ENCODE measurements at places on chromosomes 1 and 21.

- no peaks in the 10 kb centered on the region for H3K36me3 ChIP-seq
- no peak overlapping the region for H3K4me3 ChIP-seq
- no peak overlapping the region for H3K27ac ChIP-seq
- H3K27me3 ChIP-seq = no peaks in the 10 kb centered on the region
- DNase-seq = no peak
Observed at GRCh38 chr21:21084179-21084578, 86.0 kb downstream of the NCAM2 start.

GRCh38 chr1:37724575-37724974 is 32.3 kb downstream of the CDCA8 start:
- H3K27ac ChIP-seq = no peak overlapping the region
- H3K4me3 ChIP-seq = no peak overlapping the region
- DNase-seq = no peak
- H3K36me3 ChIP-seq = no peaks in the 10 kb centered on the region

GRCh38 chr1:170125269-170125668 is 20.5 kb upstream of the NTMT2 start:
- no peak for DNase-seq
- H3K4me1 ChIP-seq = no peaks in the 10 kb centered on the region
- no peaks in the 10 kb centered on the region for H3K36me3 ChIP-seq
- H3K4me3 ChIP-seq = no peak overlapping the region
- H3K27ac ChIP-seq = no peak overlapping the region
- H3K27me3 ChIP-seq = no peaks in the 10 kb centered on the region

GRCh38 chr1:162535501-162535900 is 26.0 kb upstream of the UAP1 start:
- H3K4me3 ChIP-seq = no peak overlapping the region
- peaks cover 37% of the 10 kb centered on the region for H3K4me1 ChIP-seq
- H3K36me3 ChIP-seq = no peaks in the 10 kb centered on the region

GRCh38 chr1:63223426-63223825 is 98.9 kb upstream of the FOXD3 start:
- no peaks in the 10 kb centered on the region for H3K36me3 ChIP-seq
- peaks cover 27% of the 10 kb centered on the region for H3K27me3 ChIP-seq
- no peaks in the 10 kb centered on the region for H3K4me1 ChIP-seq
- no peak overlapping the region for H3K4me3 ChIP-seq
- DNase-seq = no peak

GRCh38 chr21:18157406-18157805 is 87.2 kb upstream of the CHODL start:
- H3K4me1 ChIP-seq = no peaks in the 10 kb centered on the region
- no peaks in the 10 kb centered on the region for H3K27me3 ChIP-seq
- no peak overlapping the region for H3K27ac ChIP-seq
- no peak overlapping the region for H3K4me3 ChIP-seq
- DNase-seq = no peak
- H3K36me3 ChIP-seq = no peaks in the 10 kb centered on the region

DNA sequence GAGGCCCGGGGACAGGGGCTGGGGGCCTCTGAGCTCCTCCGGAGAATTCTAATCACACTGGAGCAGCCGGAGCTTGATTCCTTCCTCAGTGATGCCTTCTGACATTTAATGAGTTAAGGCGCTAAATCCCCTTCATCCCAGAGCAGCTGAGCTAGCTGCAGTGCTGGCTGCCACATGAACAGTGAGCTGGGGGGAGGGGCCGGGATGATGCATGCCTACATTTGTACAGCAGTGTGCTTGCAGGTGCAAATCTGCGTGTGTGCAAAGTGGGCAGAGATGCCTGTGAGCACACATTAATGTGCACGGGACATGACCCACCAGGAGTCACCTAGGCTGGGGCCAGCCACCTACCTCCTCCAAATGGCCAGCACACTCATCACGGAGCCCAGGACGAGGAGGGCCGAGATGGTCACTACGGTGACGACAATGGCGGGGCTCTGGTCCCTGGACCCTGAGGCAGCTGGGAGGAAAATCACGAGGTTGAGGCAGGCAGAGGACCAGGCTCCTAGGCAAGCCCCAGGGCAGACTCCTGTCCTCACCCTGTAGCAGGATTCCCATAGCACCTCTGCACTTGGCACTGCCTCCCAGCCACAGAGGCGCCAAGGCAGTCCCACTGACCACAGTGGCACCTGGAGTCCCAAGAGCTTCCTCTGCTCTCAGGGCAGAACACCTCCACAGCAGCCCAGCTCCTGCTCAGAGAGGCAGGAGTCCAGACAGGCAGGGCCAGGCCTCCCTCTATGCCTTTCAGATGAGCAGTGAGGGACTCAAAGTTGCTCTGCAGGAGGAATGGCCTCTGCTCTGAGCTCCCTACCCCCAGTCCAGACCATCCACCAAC is 34.7 kb downstream of the CDCA8 start:
- H3K36me3 ChIP-seq = no peaks in the 10 kb centered on the region
- no peak overlapping the region for H3K4me3 ChIP-seq
- no peak for DNase-seq
- no peak overlapping the region for H3K27ac ChIP-seq
- H3K27me3 ChIP-seq = no peaks in the 10 kb centered on the region

DNA sequence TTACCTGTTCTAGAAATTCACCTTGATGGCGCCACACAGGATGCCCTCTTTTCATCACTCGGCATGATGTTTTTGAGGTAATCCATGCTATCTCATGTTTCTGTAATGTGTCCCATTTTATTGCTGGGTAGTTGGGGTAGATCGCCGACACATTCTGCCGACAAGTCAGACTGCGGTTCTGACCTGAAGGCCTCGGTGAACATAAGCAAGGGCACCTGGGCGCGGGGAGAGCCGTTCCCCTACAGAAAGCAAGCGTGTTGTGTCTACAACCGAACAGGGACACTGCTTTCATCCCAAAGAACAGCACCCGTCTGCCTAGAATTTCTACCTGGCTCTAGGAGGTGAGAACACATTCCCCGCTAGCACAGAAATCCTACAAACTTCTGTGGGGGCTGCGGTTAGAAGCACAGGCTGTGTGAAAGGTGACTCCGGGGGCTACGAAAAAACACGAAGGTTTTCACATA is 149.2 kb downstream of the PPIAL4G start:
- H3K4me3 ChIP-seq = peak overlapping the region; percentile 75
- peak overlapping the region; percentile 97 for H3K27ac ChIP-seq
- H3K27me3 ChIP-seq = no peaks in the 10 kb centered on the region
- DNase-seq = no peak
- no peaks in the 10 kb centered on the region for H3K36me3 ChIP-seq

GRCh38 chr1:153288634-153289275 is 24.0 kb downstream of the PGLYRP3 start:
- no peak overlapping the region for H3K27ac ChIP-seq
- peaks cover 55% of the 10 kb centered on the region for H3K27me3 ChIP-seq
- no peak overlapping the region for H3K4me3 ChIP-seq
- peak; percentile 40 for DNase-seq
- no peaks in the 10 kb centered on the region for H3K36me3 ChIP-seq
- H3K4me1 ChIP-seq = no peaks in the 10 kb centered on the region

GRCh38 chr1:21362096-21362495 is 71.8 kb upstream of the ECE1 start:
- no peak overlapping the region for H3K27ac ChIP-seq
- H3K4me1 ChIP-seq = no peaks in the 10 kb centered on the region
- H3K27me3 ChIP-seq = no peaks in the 10 kb centered on the region
- DNase-seq = no peak
- H3K4me3 ChIP-seq = no peak overlapping the region

- H3K27me3 ChIP-seq = no peaks in the 10 kb centered on the region
- no peak overlapping the region for H3K27ac ChIP-seq
- no peaks in the 10 kb centered on the region for H3K36me3 ChIP-seq
Observed at GRCh38 chr1:109201123-109201703, 12.5 kb upstream of the SARS1 start.

- no peak for DNase-seq
- no peak overlapping the region for H3K27ac ChIP-seq
- no peaks in the 10 kb centered on the region for H3K36me3 ChIP-seq
- H3K27me3 ChIP-seq = no peaks in the 10 kb centered on the region
Observed at GRCh38 chr1:197441999-197442414, 174.0 kb downstream of the CRB1 start.

DNA sequence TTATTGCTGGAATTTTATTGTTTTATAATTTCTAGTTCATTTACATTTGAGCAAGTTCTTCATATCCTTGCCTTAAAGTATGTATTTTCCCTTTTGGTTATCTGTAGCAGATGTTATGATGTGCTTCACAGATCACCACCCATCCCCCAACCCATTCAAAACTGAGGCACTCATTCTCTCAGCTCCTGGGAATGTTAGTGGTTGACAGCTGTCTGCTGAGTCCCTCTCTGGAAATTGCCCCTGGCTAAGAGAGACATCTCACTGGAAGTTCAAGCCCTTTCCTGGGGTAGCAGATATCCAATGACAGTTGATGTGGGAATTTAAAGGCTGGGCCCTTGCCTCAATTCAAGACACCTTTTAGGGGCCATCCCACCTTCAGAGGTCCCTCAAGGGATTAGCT is 4.3 kb upstream of the DPYD start:
- no peak overlapping the region for H3K27ac ChIP-seq
- no peak for DNase-seq
- H3K4me3 ChIP-seq = no peak overlapping the region
- no peaks in the 10 kb centered on the region for H3K27me3 ChIP-seq
- no peaks in the 10 kb centered on the region for H3K36me3 ChIP-seq

GRCh38 chr1:235910357-235911299 is 43.9 kb upstream of the LYST start:
- H3K4me3 ChIP-seq = peak overlapping the region; percentile 45
- DNase-seq = peak; percentile 92
- no peaks in the 10 kb centered on the region for H3K27me3 ChIP-seq
- peaks cover 51% of the 10 kb centered on the region for H3K4me1 ChIP-seq
- H3K36me3 ChIP-seq = no peaks in the 10 kb centered on the region

DNA sequence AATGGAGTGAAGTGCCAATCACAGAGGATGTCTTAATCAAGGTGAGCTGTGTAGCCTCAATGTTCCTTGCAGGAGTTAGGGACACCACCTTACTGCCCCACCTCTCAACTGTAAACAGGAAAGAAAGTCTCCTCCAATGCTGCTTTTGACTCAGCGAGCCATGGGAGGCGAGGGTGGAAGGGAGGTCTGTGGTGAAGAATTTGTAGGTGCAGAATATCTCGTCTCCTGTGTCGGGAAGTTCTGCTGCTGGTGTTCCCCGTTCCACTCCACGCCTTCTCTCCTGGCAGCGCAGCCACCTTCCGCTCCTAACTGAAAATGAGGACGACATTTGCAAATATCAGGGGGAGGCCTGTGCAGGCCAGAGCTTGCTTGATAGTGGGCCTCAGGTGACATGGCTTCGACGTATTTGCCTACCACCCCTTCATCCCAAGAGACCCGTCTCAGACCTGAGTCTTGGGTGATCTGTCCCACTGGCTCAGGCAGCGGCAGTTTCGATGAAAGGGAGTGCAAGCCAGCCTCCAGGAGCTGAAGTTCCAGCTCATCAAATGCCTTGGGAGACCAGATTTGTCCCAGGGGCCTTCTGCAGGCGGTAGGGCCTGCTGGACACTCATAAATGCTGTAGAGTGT is 368.3 kb upstream of the C1orf174 start:
- DNase-seq = no peak
- no peak overlapping the region for H3K27ac ChIP-seq
- H3K36me3 ChIP-seq = no peaks in the 10 kb centered on the region
- H3K4me1 ChIP-seq = no peaks in the 10 kb centered on the region

GRCh38 chr1:166164646-166164994 is 2.2 kb downstream of the FAM78B start:
- no peaks in the 10 kb centered on the region for H3K36me3 ChIP-seq
- H3K4me3 ChIP-seq = no peak overlapping the region
- H3K27ac ChIP-seq = no peak overlapping the region
- H3K27me3 ChIP-seq = peaks cover 67% of the 10 kb centered on the region

DNA sequence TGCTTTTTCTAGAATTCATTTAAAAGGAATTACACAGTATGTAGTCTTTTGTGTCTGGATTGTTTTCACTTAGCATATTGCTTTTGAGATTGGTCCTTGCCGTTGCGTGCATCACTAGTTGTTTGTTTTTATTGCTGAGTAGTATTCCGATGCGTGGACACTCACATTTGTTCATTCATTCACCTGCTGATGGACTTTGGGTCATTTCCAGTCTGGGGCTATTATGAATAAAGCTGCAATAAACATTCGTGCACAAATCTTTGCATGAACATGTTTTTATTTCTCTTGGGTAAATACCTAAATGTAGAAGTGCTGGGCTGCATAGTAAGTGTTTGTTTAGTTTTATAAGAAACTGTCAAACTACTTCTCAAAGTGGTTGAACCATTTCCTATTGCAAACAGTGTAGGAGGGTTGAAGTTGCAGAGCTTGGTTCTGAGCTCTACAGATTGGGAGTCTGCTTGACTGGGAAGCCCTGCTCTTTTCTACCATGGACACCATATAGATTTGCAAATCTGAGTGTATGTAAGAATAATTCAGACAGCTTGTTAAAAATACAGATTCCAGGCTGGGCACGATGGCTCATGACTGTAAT is 404.7 kb upstream of the PROX1 start:
- DNase-seq = no peak
- H3K27me3 ChIP-seq = peaks cover 12% of the 10 kb centered on the region
- H3K27ac ChIP-seq = no peak overlapping the region

All from PC-3 (cell line).